Ascending aorta (tissue), 2 donors: ENCODE measurements at places on chromosomes 12 and 14.

DNA sequence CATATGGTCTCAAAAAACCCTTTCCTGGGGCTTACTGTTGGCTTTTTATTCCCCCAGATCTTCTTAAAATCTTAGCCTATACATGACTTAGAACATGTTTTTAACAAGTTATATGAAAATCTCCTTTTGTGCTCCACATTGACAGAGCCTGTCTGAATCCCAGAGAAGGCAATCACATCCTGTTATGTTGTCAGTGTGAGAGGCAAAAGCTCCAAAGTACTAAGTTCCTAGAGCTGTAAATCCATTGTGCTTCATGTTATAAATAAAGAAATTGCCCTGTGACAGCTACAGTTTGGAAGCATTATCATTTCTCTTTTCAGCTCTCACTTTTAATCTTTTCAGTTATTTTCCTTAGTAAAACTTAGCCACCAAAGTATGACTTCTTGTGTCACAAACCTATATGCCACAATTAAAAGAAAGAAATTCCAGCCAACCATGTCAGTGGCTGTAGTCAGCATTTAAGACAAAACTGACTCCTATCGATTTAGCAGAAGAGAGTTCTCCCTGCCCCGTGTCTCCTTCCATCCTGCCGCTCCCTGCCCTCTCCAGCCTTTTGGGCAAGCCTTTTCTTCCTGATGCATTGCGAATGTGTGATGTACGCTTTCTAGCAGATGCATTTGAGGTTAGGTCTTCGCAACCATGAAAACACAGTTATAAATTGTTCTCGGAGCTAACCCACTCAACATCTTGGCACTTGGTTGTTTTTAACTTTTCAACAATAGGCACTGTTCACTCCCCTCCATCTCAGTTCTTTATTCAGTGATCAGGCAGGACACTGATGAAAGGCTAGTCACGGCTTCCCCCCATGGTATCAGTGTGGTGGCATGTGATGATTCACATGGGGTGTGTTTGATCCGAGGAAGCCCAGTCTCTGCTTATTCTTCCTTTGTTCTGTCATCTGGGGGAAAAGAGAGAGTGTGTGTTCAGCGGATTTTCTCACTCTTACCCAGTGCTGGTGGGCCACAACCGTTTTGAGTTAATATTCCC lies 143.5 kb downstream of the SSPN start:
- DNase-seq = no peak
- no peak overlapping the region for H3K4me3 ChIP-seq
- no peaks in the 10 kb centered on the region for H3K27me3 ChIP-seq
- H3K27ac ChIP-seq = no peak overlapping the region
- H3K4me1 ChIP-seq = no peaks in the 10 kb centered on the region

GRCh38 chr14:29805415-29806123 lies 122.1 kb downstream of the PRKD1 start:
- no peak for DNase-seq
- H3K27me3 ChIP-seq = no peaks in the 10 kb centered on the region
- H3K4me3 ChIP-seq = no peak overlapping the region
- H3K36me3 ChIP-seq = no peaks in the 10 kb centered on the region
- no peak overlapping the region for H3K27ac ChIP-seq

DNA sequence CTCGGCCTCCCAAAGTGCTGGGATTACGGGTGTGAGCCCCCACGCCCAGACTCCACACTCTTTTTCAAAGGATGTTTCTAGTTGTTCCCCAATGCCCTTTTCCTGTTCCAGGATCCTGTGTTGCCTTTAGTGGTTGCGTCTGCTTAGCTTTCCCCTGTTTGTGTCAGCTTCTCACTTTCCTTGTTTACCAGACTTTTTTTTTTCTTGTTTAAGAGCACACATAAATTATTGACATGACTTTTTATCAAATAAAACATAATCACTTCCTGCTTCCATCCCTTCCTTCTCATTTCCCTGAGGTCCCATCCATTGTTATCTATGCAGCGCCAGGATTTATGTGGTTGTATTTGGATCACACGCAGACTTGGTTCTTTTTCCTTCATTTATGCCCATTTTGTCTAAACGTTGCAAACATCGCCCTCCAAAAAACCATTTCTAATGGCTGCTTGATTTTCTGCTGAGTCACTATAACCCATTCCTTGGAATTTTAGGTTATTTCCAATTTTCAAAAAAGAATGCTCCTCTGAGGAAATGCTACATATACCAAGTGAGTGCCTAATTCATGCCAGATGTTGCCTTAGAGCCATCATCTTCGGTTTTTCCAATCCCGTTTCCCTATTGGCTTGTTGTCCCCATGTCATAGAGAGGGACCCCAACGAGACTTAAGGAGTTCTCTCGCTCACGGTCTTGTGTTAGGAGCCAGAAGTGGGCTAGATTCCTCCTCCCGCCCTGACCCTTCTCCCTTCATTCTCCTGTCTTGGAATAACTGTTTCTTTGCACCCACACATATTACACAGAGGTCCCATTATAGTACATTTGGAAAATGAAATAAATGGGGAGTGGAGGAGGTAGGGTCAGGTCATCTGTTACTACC lies 13.5 kb upstream of the CYP46A1 start:
- no peaks in the 10 kb centered on the region for H3K27me3 ChIP-seq
- no peak overlapping the region for H3K27ac ChIP-seq
- H3K36me3 ChIP-seq = no peaks in the 10 kb centered on the region
- H3K4me1 ChIP-seq = no peaks in the 10 kb centered on the region
- no peak overlapping the region for H3K4me3 ChIP-seq
- no peak for DNase-seq

DNA sequence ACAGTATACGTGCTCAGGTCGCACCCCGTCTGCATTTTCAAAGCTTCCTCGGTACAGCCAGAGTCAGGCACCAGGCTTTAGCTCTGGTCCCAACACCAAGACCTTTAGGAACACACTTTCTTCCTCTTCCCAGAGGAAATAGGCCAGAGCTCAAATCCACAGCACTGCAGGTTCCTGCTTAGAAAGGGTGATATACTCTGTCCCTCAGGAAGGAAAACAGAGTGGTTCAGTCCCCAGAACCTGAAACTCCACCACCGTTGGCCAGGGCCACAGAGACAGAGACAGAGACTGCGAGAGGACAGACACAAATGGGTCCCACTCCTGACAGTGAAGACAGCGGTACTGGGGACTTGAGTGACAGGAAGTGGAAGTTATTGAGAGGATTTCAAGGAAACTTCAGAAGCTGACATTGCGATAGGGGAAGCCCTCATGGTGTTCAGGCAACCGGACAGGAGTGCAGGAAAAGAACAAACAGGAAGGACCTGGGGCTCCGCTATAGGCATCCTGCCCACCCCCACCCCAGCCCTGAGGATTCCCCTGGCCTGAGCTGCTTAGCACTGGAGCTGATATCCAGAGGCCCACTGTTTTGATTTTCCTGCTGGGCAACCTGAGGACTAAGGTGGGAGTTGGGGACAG lies 5.5 kb upstream of the KRT8 start:
- H3K4me3 ChIP-seq = no peak overlapping the region
- H3K27ac ChIP-seq = no peak overlapping the region
- no peaks in the 10 kb centered on the region for H3K27me3 ChIP-seq
- H3K4me1 ChIP-seq = no peaks in the 10 kb centered on the region
- H3K36me3 ChIP-seq = no peaks in the 10 kb centered on the region

- DNase-seq = no peak
- H3K4me3 ChIP-seq = no peak overlapping the region
- H3K4me1 ChIP-seq = peaks cover 9% of the 10 kb centered on the region
- peaks cover 14% of the 10 kb centered on the region for H3K36me3 ChIP-seq
These were observed 2.8 kb downstream of the PHETA1 start for GRCh38 chr12:111366075-111366474.

GRCh38 chr12:28456934-28457710 lies 266.9 kb downstream of the CCDC91 start:
- no peak for DNase-seq
- no peak overlapping the region for H3K4me3 ChIP-seq
- no peaks in the 10 kb centered on the region for H3K36me3 ChIP-seq
- H3K27ac ChIP-seq = no peak overlapping the region

DNA sequence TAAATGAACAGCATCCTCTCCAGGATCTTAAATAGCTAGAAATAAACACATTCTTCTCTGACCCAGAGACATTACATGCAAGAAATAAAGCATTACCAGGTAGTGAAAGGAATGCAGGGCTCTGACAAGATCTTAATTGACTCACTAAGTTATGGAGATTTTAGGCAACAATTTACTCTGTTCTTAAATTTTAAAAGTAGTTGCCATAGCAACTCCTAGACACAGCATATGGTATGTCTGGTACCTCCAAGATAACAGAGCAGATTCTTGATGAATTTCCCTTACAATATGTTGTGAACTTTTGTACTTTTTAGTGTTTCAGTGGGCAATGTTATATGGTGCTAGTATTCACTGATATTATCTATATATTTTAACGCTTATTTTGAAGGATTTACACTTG lies 76.7 kb upstream of the G2E3 start:
- DNase-seq = no peak
- no peak overlapping the region for H3K4me3 ChIP-seq
- H3K27me3 ChIP-seq = no peaks in the 10 kb centered on the region
- no peaks in the 10 kb centered on the region for H3K36me3 ChIP-seq
- no peak overlapping the region for H3K27ac ChIP-seq

- H3K4me3 ChIP-seq = no peak overlapping the region
- H3K36me3 ChIP-seq = no peaks in the 10 kb centered on the region
- H3K4me1 ChIP-seq = no peaks in the 10 kb centered on the region
- DNase-seq = no peak
- no peaks in the 10 kb centered on the region for H3K27me3 ChIP-seq
- H3K27ac ChIP-seq = no peak overlapping the region
These were observed 7.0 kb upstream of the ANO6 start for GRCh38 chr12:45208604-45209487.

- no peak overlapping the region for H3K4me3 ChIP-seq
- H3K36me3 ChIP-seq = peaks cover 49% of the 10 kb centered on the region
- no peaks in the 10 kb centered on the region for H3K27me3 ChIP-seq
- no peak overlapping the region for H3K27ac ChIP-seq
These were observed 3.3 kb upstream of the RBM23 start for GRCh38 chr14:22922294-22922693.

DNA sequence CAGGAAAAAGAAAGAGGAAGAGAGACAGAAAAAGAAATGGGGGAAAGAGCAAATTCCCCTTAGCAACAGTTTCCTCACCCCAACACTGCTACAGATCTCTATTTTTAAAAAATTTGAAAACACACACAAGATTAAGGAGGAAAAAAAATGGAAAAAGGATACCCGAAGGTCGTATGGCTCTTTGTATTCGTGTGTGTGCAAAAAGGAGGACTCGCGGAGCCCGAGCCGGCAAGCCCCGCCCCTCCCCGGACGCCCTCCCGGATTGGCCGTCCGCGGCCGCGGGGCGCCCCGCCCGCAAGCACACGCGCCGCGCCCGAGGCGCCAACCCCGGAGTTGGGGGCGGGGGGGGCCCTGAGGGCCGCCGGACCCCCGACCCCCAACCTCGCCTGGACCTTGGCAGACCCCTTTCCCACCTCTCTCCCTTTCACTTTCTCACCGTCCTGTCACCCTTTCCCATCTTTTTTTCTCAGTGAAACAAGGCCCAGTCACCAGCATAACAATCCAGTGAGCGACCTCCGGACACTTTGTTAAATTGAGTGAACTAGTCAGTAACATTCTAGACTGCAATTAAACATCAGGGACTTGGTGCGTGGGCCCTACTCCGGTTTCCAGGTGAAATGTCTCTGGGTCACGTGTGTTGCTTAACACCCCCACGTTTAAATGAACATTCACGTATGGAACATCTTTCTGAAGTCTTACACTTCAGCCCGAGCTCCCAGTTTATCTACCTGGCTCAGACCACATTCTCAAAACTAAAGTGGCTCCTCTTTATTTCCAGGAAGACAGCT lies at the start of gene C14orf93:
TSS of gene C14orf93 (minus strand) at position 205 of the 788 bp plus-strand sequence. CDS start 11,120 bp downstream, outside the sequence.
- peak; percentile 85 for DNase-seq
- H3K27me3 ChIP-seq = no peaks in the 10 kb centered on the region
- H3K27ac ChIP-seq = peak within 1 kb of the TSS; percentile 83
- peak within 1 kb of the TSS; percentile 64 for H3K4me3 ChIP-seq
- no peaks in the 10 kb centered on the region for H3K36me3 ChIP-seq

DNA sequence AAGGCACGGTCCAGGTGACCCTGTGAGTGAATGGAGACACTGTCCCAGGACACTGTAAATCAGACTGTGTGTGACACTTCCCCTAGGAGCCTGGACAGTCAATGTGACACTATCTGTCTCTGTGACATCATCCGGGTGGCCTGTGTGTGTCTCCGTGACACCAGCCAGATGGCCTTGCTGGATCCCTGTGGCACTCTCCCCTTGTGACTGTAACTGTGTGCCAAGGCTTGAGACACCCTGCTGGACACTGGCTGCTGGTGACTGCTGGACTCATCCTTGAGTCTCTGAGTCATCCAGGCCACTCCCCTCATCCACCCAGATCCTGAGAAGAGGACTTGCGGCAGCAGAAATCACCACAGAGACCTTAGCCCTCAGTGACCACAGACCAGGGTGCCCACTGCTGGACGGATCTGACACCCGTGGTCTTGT lies 51.6 kb downstream of the MVK start:
- no peak overlapping the region for H3K4me3 ChIP-seq
- H3K4me1 ChIP-seq = no peaks in the 10 kb centered on the region
- no peaks in the 10 kb centered on the region for H3K27me3 ChIP-seq
- no peak for DNase-seq
- H3K36me3 ChIP-seq = no peaks in the 10 kb centered on the region

DNA sequence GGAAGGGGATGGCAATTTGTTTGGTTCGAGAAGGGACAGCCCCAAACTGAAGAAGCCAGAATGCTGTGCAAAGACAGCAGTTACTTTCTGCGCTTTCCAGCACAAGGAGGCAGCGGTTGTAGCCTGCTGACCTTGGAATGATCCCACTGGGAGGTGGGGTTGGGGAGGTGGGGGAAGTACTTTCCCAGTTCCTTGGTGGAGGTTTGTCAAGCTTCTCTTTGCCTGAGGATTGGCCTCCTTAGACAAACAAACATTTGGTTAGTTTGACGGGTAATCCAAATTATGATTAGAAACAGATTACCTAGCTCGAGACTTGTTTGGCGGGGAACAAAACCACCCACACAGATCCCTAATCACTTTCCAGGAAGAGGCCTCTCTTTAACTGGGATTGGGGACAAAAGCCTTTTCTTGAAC lies 79.1 kb upstream of the EGLN3 start:
- H3K36me3 ChIP-seq = no peaks in the 10 kb centered on the region
- no peak for DNase-seq
- H3K4me1 ChIP-seq = no peaks in the 10 kb centered on the region

DNA sequence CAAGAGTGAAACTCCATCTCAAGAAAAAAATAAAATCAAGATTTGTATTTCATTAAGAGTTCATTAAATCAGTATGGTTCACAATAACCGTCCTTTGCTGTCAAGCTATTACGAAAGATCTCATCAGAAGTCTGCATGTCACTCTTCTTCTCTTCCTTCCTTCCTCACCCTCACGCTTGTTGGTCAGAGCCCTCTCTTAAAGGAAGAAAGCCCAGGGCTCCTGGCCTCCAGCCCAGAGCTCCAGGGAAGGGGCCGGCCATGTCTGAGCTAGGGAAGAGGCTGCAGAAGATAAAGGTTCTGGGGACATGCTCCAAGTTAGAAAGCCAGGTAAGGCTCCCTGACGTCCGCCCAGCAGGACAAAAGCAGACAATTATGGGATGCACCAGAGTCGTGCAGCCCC lies 43.1 kb upstream of the DLK1 start:
- no peak overlapping the region for H3K4me3 ChIP-seq
- DNase-seq = no peak
